Thymus (tissue), 14 donors: ENCODE measurements at places on chromosomes 2 and 18. TPM values are rescaled to one million over a fixed set of nuclear protein-coding genes. Genes with fewer than 3 reads are reported as not detected.

The ZSWIM2 gene
- total RNA-seq = not detected

The PROC gene
- total RNA-seq = 0.71 TPM

The TMBIM1 gene
- 44.0 TPM for total RNA-seq

The SNTG2 gene
- total RNA-seq = 0.33 TPM

The IL1R2 gene
- 4.9 TPM for total RNA-seq

The NOSTRIN gene
- 2.8 TPM for total RNA-seq

The HOXD4 gene
- 0.09 TPM for total RNA-seq

The PSD4 gene
- total RNA-seq = 81.8 TPM

The YIPF4 gene
- 32.4 TPM for total RNA-seq

The ASB18 gene
- total RNA-seq = not detected

The ALMS1 gene
- total RNA-seq = 19.5 TPM

The IGFBP5 gene
- 6.6 TPM for total RNA-seq

The DSC1 gene
- 0.33 TPM for total RNA-seq

The TMEM178A gene
- total RNA-seq = 0.66 TPM

The TTN gene
- total RNA-seq = 5.4 TPM

The SULT1C2 gene
- total RNA-seq = 0.57 TPM

The ZNF804A gene
- total RNA-seq = 0.09 TPM

The DSC2 gene
- total RNA-seq = 11.1 TPM

The RGPD3 gene
- 3.9 TPM for total RNA-seq

The ERMN gene
- total RNA-seq = 0.71 TPM

The PSMG2 gene
- total RNA-seq = 97.4 TPM

The ITGB6 gene
- 0.33 TPM for total RNA-seq

The CCDC74B gene
- 2.9 TPM for total RNA-seq

The BOD1L2 gene
- total RNA-seq = not detected

The CXCR2 gene
- total RNA-seq = 0.38 TPM

The DNAJC10 gene
- 78.0 TPM for total RNA-seq

The DDX18 gene
- 78.3 TPM for total RNA-seq

The AFF3 gene
- total RNA-seq = 9.7 TPM

The SLC14A1 gene
- total RNA-seq = 2.8 TPM

The DLGAP1 gene
- total RNA-seq = 0.24 TPM

The MPP4 gene
- total RNA-seq = 0.05 TPM

The XDH gene
- total RNA-seq = 0.19 TPM

The ACKR3 gene
- 7.1 TPM for total RNA-seq

The TUBA3E gene
- total RNA-seq = 0.05 TPM

The UGT1A3 gene
- not detected for total RNA-seq

The POTEJ gene
- total RNA-seq = 0.09 TPM

The SFTPB gene
- total RNA-seq = 0.09 TPM
